Dermis blood vessel endothelial cell (primary cell): ENCODE measurements at places on chromosomes 11 and 22. TPM values are rescaled to one million over a fixed set of nuclear protein-coding genes. Genes with fewer than 3 reads are reported as not detected.

Gene KCNJ11
- 0.65 and 3.6 TPM in 2 replicates for total RNA-seq

Gene DBX1
- total RNA-seq, result not detected in 2 replicates

Gene RAB38
- 0.34 and 1.6 TPM in 2 replicates for total RNA-seq

Gene ABTB2
- 0.23 and 0.34 TPM in 2 replicates for total RNA-seq

Gene NUP50
- total RNA-seq, result 68.6 and 85.5 TPM in 2 replicates

Gene BDNF
- 0.60 and 0.85 TPM in 2 replicates for total RNA-seq

Gene MOGAT2
- total RNA-seq, result not detected in 2 replicates

Gene SSTR3
- total RNA-seq, result not detected in 2 replicates

Gene OR8B8
- total RNA-seq, result not detected in 2 replicates

Gene SYCE3
- not detected in 2 replicates for total RNA-seq

Gene OR5B12
- total RNA-seq, result not detected in 2 replicates

Gene CHRNA10
- total RNA-seq, result 0.85 and 0.93 TPM in 2 replicates

Gene SPCS2
- total RNA-seq, result 18.6 and 20.4 TPM in 2 replicates

Gene BTBD18
- not detected in 2 replicates for total RNA-seq

Gene LRRC56
- total RNA-seq, result 0.56 and 0.68 TPM in 2 replicates

Gene DLG2
- total RNA-seq, result 0.17 and 0.51 TPM in 2 replicates

Gene OR52M1
- not detected in 2 replicates for total RNA-seq

Gene ANGPTL5
- total RNA-seq, result 0.09 TPM in 1 of 2 replicates, not detected in the other

Gene HOATZ
- total RNA-seq, result not detected in 2 replicates

Gene GRM5
- under 0.01 TPM in 1 of 2 replicates, not detected in the other for total RNA-seq

Gene TESMIN
- 2.4 and 6.0 TPM in 2 replicates for total RNA-seq

Gene LMO1
- total RNA-seq, result not detected in 2 replicates

Gene ATP5MG
- total RNA-seq, result 46.4 and 58.9 TPM in 2 replicates

Gene GRIK4
- total RNA-seq, result under 0.01 TPM in 1 of 2 replicates, not detected in the other

Gene BRMS1
- total RNA-seq, result 65.7 and 71.8 TPM in 2 replicates

Gene MEN1
- 20.1 and 38.7 TPM in 2 replicates for total RNA-seq

Gene KDELR3
- total RNA-seq, result 30.6 and 45.3 TPM in 2 replicates

Gene ARHGAP42
- total RNA-seq, result 6.0 and 13.4 TPM in 2 replicates

Gene KCNK7
- total RNA-seq, result 0.14 and 0.17 TPM in 2 replicates

Gene SPA17
- total RNA-seq, result 5.8 and 6.9 TPM in 2 replicates

Gene SPTBN2
- 36.8 and 50.4 TPM in 2 replicates for total RNA-seq

Gene OR51F1
- total RNA-seq, result not detected in 2 replicates

Gene P2RY6
- 0.05 TPM in 1 of 2 replicates, not detected in the other for total RNA-seq

Gene KDM4E
- total RNA-seq, result not detected in 2 replicates

Gene OR2AG1
- not detected in 2 replicates for total RNA-seq

Gene RASD2
- 0.17 TPM in 1 of 2 replicates, not detected in the other for total RNA-seq

Gene ACR
- 0.34 and 0.79 TPM in 2 replicates for total RNA-seq

Gene ANO5
- under 0.01 and 0.09 TPM in 2 replicates for total RNA-seq

Gene CHRM1
- total RNA-seq, result not detected in 2 replicates

Gene GTSE1
- total RNA-seq, result 2.7 and 15.6 TPM in 2 replicates

Gene TRIM48
- total RNA-seq, result not detected in 2 replicates

Gene ZNF70
- 2.2 and 2.3 TPM in 2 replicates for total RNA-seq

Gene SRPRA
- total RNA-seq, result 43.9 and 85.5 TPM in 2 replicates

Gene ELF5
- total RNA-seq, result not detected in 2 replicates

Gene PDE2A
- 351 and 380 TPM in 2 replicates for total RNA-seq

Gene SLC22A25
- not detected in 2 replicates for total RNA-seq

Gene CEP126
- total RNA-seq, result 0.34 and 1.1 TPM in 2 replicates
